ENCODE measurements at places on chromosomes 3 and 15. TPM values are rescaled to one million over a fixed set of nuclear protein-coding genes. Genes with fewer than 3 reads are reported as not detected.

- H3K4me3 ChIP-seq = no peak overlapping the region
- H3K4me1 ChIP-seq = no peaks in the 10 kb centered on the region
- H3K36me3 ChIP-seq = peaks cover 2% of the 10 kb centered on the region
- no peak overlapping the region for H3K27ac ChIP-seq
- DNase-seq = no peak
Observed at GRCh38 chr15:49622561-49622960, 1.7 kb downstream of the DTWD1 start.

- DNase-seq = no peak
- H3K4me3 ChIP-seq = no peak overlapping the region
- no peaks in the 10 kb centered on the region for H3K27me3 ChIP-seq
Observed at GRCh38 chr3:191070201-191070600, 128.8 kb upstream of the OSTN start.

DNA sequence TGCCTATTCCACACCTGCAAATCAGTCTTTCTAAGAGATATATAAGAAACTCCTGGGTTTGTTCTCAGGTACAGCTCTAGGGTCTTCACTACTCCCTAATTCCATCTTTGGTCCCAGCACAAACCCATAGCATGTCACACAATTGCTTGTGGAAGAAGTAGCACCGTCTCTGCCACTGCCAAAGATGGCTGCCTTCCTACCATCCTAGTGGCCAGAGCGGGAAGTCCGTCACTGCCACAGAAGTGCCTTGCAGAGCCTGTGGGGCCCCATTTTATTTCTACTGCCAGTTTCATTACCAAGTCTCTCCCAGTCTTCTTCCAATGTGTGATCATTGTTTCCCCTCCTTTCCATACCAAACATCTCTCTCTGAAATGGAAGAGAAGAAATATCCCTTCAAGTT lies 107.6 kb downstream of the CD47 start:
- H3K27me3 ChIP-seq = no peaks in the 10 kb centered on the region
- H3K4me1 ChIP-seq = no peaks in the 10 kb centered on the region
- no peak overlapping the region for H3K4me3 ChIP-seq

- DNase-seq = no peak
- H3K4me3 ChIP-seq = no peak overlapping the region
- no peak overlapping the region for H3K27ac ChIP-seq
- H3K4me1 ChIP-seq = peaks cover 3% of the 10 kb centered on the region
- H3K27me3 ChIP-seq = no peaks in the 10 kb centered on the region
Observed at GRCh38 chr3:105094588-105094987, 272.1 kb upstream of the ALCAM start.

DNA sequence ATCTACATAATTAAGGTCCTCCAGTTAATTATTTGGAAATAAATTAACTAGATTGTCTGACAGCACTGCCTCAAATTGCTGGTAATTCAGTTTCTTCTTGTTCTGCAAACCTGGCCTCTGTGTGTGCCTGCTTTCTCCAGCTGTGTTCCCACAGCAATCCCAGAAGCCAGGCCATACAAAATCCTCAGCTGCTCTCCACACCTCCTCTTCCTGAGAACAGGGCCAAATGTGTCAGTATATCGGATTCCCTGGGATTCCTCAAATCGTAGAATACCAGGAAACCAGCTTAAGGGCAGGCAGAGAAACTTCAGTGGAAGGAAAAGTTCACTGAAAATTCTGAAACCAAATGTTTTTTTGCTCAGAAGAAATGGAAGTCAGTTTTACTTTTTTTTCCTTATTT lies 261.4 kb downstream of the ZMAT3 start:
- H3K36me3 ChIP-seq = no peaks in the 10 kb centered on the region
- H3K4me3 ChIP-seq = no peak overlapping the region
- no peak overlapping the region for H3K27ac ChIP-seq
- DNase-seq = no peak
- H3K4me1 ChIP-seq = peaks cover 4% of the 10 kb centered on the region

Gene ASB14
- total RNA-seq = not detected

Gene CHDH
- 10.3 TPM for total RNA-seq

Measured in H1 (cell line).